Activated T-helper 2 cell treated with anti-CD3 and anti-CD28 coated beads, Interferon-gamma antibody, Interleukin-2, Interleukin-4, amounts not matched to agents 10 μg/mL and 5 μg/mL and 100 μg/mL, durations not matched to agents 14 hours and 24 hours and 36 hours (primary cell): ENCODE measurements at places on chromosomes 11 and 22. TPM values are rescaled to one million over a fixed set of nuclear protein-coding genes. Genes with fewer than 3 reads are reported as not detected.

GRCh38 chr11:1546077-1546535 is 26.0 kb downstream of the DUSP8 start:
- no peaks in the 10 kb centered on the region for H3K36me3 ChIP-seq
- DNase-seq: no peak
- H3K27me3 ChIP-seq: peaks cover 36% of the 10 kb centered on the region
- H3K4me3 ChIP-seq: peak overlapping the region; percentile 30
- no peaks in the 10 kb centered on the region for H3K4me1 ChIP-seq
- H3K27ac ChIP-seq: no peak overlapping the region

- no peaks in the 10 kb centered on the region for H3K36me3 ChIP-seq
- no peak for DNase-seq
Measured at GRCh38 chr11:92897487-92897886, 72.0 kb upstream of the MTNR1B start.

FAT3 gene
- under 0.01 and 0.02 TPM in 2 replicates for total RNA-seq

CDC42EP2 gene
- total RNA-seq: 3.4 and 5.1 TPM in 2 replicates

DNA sequence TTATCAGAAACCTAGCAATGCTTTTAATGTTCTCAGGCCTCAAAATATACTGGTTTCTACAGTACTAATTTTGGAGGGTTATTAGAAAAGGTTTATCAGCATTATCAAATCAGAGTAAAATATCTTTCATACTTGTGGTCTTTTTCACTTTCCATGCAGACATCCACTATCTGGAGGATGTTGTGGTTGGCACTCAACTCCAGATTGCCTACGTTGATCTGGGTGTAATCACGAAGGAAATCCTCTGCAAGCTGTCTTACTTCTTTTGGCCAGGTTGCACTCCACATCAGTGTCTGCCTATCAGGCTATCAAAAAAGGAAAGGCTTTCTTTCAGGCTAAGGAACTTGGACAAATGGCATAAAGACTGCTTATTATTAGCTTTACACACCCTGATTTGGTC is 11.6 kb downstream of the DDX17 start:
- DNase-seq: no peak
- peaks cover 86% of the 10 kb centered on the region for H3K36me3 ChIP-seq
- peak overlapping the region; percentile 12 for H3K27ac ChIP-seq
- no peak overlapping the region for H3K4me3 ChIP-seq
- peaks cover 46% of the 10 kb centered on the region for H3K4me1 ChIP-seq

DNA sequence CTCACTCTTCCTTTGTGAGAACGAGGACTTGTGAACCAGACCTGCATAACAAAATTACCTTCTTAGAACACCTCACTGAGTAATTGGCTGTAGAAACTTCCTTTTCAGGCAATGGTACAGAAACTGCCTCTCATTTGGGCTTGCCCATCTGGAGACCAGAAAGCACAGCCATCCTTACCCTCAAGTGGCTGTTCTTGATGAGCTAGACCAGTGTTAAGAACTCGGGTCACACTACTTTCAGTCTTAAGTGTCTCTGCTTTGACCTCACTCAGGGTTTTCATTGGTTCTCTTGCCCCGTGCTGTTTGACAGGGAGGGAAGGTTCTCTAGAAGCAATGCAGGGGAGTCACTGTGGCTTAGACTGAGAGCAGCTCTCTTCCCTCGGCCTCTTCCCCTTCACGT is 29.3 kb downstream of the NAT10 start:
- H3K36me3 ChIP-seq: peaks cover 91% of the 10 kb centered on the region
- H3K27me3 ChIP-seq: no peaks in the 10 kb centered on the region
- DNase-seq: no peak
- H3K4me3 ChIP-seq: no peak overlapping the region

- H3K27me3 ChIP-seq: no peaks in the 10 kb centered on the region
- H3K4me3 ChIP-seq: no peak overlapping the region
- no peak for DNase-seq
- peaks cover 6% of the 10 kb centered on the region for H3K4me1 ChIP-seq
- H3K27ac ChIP-seq: no peak overlapping the region
Measured at GRCh38 chr11:69209038-69209350, 53.3 kb downstream of the SMIM38 start.

DNA sequence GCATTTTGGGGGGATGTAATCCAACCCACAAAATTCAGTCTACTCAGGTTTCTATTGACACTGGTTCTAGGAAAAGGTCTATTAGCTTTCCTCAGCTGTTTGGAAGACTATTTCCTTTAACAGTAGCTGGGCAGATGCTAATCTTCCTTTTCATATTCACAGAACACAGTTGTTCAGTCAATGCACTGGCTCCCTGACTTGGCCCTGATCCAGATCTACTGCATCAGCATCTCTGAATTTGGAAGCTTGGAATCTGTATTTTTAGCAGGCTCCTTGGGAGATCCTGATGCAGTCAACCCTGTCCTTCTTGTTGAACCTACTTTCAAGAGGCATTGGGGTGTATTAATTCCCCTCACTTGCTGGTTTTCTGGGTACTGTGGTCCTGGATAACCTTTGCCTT is 6.3 kb downstream of the HTATIP2 start:
- H3K27me3 ChIP-seq: no peaks in the 10 kb centered on the region
- no peak for DNase-seq
- H3K36me3 ChIP-seq: peaks cover 70% of the 10 kb centered on the region
- peaks cover 48% of the 10 kb centered on the region for H3K4me1 ChIP-seq

SPON1 gene
- total RNA-seq: 0.07 and 0.16 TPM in 2 replicates

- DNase-seq: no peak
- peaks cover 2% of the 10 kb centered on the region for H3K4me1 ChIP-seq
- H3K27ac ChIP-seq: no peak overlapping the region
Measured at GRCh38 chr11:9799886-9800285, 136.0 kb downstream of the SWAP70 start.

OR52A5 gene
- total RNA-seq: not detected in 2 replicates

GRCh38 chr11:45258982-45259530 is 27.1 kb downstream of the SYT13 start:
- no peak overlapping the region for H3K27ac ChIP-seq
- no peaks in the 10 kb centered on the region for H3K36me3 ChIP-seq
- peaks cover 3% of the 10 kb centered on the region for H3K27me3 ChIP-seq
- no peak for DNase-seq
- no peaks in the 10 kb centered on the region for H3K4me1 ChIP-seq
- H3K4me3 ChIP-seq: no peak overlapping the region

- H3K4me1 ChIP-seq: peaks cover 4% of the 10 kb centered on the region
- H3K4me3 ChIP-seq: no peak overlapping the region
Measured at GRCh38 chr11:95289378-95290101, 58.5 kb upstream of the SESN3 start.

DNA sequence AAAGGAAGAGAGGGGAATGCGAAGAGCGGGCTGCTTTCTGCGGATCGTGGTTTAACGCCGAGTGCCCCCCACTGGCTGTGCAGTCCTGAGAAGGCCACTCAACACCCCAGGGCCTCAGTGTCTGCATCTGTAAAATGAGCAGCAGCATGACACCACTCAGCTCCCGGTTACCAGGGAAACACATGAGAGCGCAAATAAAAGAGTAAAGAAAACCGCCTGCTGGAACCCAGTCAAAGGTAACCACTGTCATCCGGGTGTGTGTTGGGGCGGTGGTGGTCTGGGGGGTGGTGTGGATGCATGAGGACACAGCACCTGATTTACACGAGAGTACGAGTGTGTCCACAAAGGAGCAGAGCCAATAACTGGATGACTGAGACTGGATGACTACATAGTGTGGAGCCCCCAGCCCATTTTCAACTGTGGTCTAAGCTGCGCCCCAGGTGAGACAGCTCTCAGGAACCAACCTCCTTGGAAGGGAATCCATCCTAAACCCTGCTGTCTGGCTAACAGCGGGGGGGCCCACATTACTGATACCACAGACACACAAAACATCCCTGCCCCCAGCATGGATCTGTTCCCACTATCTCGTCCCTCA is 5.7 kb downstream of the CELSR1 start:
- no peaks in the 10 kb centered on the region for H3K36me3 ChIP-seq
- no peak overlapping the region for H3K27ac ChIP-seq
- no peak overlapping the region for H3K4me3 ChIP-seq
- no peak for DNase-seq
- peaks cover 14% of the 10 kb centered on the region for H3K27me3 ChIP-seq

DNA sequence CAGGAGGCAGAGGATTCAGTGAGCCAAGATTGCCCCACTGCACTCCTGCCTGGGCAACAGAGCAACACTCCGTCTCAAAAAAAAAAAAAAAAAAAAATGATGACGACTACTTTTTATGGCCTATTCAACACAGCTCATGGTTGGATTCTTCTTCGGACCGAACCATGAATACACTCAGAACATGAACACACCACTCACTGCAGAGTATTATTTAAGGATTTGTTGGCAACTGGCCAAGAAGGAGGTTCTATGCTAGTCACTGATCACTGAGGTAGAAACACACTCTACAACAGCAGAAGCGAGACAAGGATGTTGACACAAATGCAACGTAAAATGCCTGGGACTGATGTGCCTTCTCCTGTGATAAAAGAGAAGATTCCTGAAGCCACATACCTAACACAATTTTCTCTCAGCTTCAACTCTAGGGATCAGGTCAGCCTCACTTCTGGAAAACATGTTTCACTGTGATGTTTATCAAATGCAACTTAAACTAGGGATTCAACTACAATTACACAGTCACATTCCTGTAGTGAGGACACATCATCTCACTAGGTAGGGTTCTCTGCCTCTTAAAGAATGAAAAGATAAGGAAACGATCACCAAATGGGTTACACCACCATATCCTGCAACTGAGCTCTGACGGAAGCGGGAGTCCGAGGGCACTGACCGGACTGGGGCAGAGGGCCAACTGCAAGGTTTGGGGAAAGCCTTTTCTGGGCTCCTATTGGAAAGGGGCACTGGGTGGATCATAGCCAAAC is 82.5 kb downstream of the SGSM3 start:
- peaks cover 46% of the 10 kb centered on the region for H3K4me1 ChIP-seq
- peaks cover 41% of the 10 kb centered on the region for H3K36me3 ChIP-seq
- H3K4me3 ChIP-seq: no peak overlapping the region
- no peak for DNase-seq
- no peaks in the 10 kb centered on the region for H3K27me3 ChIP-seq

DNA sequence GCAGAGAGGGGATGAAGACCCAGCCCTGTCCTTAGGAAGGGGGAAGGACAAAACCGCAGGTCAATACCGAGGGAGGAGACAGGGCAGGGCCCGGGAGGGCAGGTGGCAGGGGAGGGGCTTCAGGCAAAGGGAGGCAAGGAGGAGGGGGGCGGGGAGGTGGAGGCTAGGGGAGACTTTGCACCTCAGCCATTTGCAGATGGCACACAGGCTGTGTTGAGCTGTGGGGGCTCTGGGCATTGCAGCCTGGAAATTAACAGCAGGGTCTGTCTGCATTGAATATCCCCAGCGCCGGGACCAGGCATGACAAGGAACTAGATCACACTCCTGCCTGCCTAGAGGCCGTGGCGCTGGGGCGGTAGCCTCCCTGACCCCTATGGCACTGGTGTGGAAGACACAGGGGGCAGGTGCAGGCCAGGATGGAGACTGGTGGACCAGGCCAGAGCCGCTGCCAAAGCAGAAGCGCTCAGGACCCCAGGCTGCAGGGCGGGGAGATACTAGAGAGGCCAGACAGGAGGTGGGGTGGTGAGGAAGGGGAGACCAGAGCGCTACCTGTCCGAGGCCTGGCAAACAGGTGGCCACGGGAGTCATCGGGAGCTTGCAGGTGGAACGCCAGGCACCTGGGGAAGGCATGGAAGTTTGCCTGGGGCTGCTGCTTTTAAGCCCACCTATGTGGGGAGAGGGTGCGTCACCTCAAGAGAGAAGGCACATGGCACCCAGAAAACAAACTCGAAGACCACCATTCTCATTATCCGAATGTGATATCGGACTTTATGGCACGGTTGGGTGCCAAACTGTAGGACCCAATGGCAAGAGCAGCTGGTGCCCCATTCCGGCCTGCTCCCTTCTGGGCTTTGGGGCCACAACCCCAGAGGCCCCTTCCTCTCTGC is 11.5 kb downstream of the CBX6 start:
- no peak overlapping the region for H3K4me3 ChIP-seq
- H3K27ac ChIP-seq: no peak overlapping the region
- H3K27me3 ChIP-seq: peaks cover 14% of the 10 kb centered on the region
- no peaks in the 10 kb centered on the region for H3K4me1 ChIP-seq

GRCh38 chr11:42237701-42238235 is 778.3 kb upstream of the LRRC4C start:
- no peaks in the 10 kb centered on the region for H3K36me3 ChIP-seq
- H3K27ac ChIP-seq: no peak overlapping the region
- no peaks in the 10 kb centered on the region for H3K27me3 ChIP-seq
- no peak for DNase-seq

RAG1 gene
- 0.05 and 0.21 TPM in 2 replicates for total RNA-seq

DNA sequence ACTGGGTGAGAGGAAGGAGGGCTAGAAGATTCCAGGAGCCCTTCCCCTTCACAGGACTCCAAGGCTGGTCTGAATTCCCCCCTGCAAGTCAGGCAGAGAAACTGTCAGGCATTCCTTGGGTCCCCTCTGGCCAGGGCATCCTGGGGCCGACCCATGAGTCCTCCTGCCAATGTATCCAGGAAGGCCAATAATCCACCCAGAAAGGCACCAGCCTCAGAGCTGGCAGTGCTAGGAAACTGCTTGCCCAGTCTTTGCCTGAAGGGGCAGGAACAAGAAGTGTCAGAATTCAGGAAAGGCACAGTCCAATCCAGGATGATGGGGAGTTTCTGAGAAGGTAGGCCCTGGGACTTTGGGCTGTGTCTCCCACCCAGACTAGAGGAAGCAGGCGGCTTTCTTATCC is 41.0 kb downstream of the BUD13 start:
- no peak overlapping the region for H3K4me3 ChIP-seq
- no peaks in the 10 kb centered on the region for H3K36me3 ChIP-seq
- H3K27me3 ChIP-seq: no peaks in the 10 kb centered on the region
- no peak for DNase-seq

HSCB gene
- total RNA-seq: 14.1 and 14.6 TPM in 2 replicates

DNA sequence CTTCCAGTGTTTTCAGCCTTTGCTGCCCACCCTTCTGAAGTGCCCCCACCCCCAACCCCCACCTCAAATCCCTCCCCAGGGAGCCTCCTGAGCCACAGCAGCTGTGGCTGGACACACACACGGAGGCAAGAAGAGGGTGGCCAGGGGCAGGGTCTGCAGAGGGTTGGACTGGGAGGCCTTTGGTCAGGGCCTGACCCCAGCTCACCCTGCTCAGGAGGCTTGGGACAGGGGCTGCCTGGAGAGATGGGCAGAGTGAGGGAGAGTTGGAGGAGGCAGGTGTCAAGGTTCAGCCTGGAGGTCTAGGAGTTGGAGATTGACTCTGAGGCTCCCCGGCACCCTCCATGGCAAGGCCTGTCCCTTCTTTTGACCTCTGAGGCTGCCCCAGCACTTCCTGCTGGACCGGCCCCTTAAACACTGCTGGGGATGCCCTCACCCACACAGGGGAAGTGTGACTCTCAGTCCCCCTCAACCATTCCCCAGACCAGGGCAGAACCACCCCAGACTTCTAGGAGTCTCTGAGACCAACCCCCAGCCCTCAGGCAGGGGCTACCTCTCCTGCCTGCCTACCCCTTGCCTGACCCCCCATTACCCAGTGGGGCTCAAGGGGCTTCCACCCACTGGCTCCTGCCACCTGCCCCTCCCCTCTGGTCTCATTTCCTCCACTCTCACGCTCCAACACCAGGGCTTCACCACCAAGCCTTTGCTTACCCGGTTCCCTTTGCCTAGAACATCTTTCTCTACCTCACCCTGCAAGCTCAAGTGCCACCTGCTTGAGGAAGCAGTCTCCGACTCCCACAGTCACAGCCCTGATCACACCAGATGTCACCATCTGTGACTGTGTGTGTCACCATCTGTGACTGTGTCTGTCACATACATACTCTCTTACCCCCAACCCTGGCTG is 8.6 kb downstream of the ARAP1 start:
- no peak for DNase-seq
- peak overlapping the region; percentile 8 for H3K27ac ChIP-seq
- H3K36me3 ChIP-seq: no peaks in the 10 kb centered on the region
- H3K4me1 ChIP-seq: peaks cover 30% of the 10 kb centered on the region
- no peak overlapping the region for H3K4me3 ChIP-seq

- H3K27ac ChIP-seq: no peak overlapping the region
- no peaks in the 10 kb centered on the region for H3K27me3 ChIP-seq
- no peaks in the 10 kb centered on the region for H3K36me3 ChIP-seq
- no peak for DNase-seq
- H3K4me1 ChIP-seq: no peaks in the 10 kb centered on the region
Measured at GRCh38 chr22:45200860-45201511, 37.3 kb downstream of the NUP50 start.
